Activated CD8-positive, alpha-beta memory T cell treated with anti-CD3 and anti-CD28 coated beads for 48 hours (primary cell): ENCODE measurements at places on chromosomes 7 and 10.

GRCh38 chr10:8245131-8245813, 190.8 kb downstream of the GATA3 start:
- DNase-seq: no peak

GRCh38 chr10:21195252-21195651, 298.1 kb upstream of the NEBL start:
- no peak for DNase-seq

GRCh38 chr10:72658696-72659400, 33.0 kb upstream of the MICU1 start:
- DNase-seq: no peak

DNA sequence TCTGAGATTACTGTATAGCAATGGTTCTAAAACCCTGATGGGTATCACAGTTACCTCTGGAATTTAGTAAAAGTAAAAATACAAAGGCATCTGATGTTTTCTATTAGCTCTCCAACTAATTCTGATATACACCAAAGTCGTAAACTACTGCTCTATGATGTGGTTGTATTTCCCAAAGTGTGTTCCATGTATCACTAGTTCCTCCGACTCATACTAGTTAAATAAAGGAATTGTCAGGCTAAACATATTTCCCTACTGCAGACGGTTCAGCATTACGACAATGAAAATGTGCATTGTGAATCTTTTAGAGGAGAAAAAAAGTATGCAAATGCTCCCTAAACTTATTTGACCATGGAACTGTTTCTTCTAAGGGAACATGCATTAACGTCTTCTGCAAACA, 38.9 kb downstream of the ZNF365 start:
- DNase-seq: no peak

DNA sequence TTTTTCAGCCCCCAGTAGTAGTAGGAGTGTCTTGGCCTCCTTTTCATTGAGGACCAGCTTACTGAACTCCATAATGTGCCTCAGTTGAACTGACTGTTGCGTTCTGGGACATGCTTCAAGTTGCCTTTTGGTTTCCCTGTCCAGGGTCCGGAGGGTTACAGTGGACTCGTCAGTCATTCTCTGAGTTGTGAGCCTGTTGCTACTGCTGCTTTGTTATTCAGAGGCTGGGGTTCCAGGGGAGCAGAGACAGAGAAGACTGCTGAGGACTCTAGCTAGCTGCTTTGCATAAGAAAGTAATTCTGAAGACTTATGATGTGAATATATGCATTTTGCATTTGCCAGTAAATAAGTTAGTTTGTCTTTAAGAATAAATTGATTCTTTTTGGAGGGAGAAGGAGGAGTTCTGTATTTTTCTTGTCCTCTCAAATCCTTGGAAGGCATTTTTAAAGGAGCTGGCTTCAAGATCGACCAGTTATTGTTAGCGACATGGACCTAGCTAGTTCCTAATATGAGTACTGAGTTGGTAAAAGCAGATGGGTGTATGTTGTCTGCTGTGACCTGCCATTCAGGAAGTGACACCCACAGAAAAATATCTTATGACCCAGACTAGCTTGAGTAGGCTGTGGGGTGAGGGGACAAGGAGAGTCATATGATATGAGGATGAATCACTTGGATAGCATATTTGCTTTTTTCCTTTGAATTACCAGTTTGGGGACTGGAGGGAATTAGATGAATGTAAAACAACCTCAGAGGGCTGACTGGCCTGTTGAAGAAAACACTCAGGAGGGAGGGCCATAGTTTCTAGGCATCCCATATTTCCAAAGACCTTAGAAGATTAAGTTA, 8.3 kb downstream of the PI4K2A start:
- DNase-seq: no peak

DNA sequence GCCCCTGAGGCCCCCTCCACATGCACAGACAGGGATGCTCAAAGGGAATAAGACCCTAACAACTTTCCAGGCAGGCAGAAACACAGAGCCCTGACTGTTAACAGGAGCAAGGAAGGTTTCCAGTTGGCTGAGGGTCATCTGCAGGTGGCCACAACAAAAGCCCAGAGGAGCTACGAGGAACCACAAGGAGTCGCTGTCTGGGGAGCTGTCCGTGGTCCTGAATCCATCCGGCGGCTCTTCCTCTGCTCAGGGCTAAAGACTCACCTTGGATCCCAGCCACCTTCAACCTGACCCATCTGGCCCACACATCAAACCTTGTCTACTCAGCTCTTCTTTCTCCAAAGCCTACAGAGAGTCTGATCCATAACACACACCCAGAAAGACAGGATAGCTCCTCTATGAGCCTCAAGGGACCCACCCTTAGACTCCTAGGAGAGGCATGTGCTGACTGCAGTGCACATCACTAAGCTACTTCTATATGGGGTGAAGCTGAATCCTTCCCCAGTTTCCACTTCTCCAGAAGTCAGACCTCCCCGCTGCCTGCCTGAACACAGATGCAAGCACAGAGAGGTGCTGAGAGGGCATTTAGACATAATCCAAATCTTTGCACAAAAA, 104.0 kb downstream of the SLIT1 start:
- peak; percentile 66 for DNase-seq

- no peak for DNase-seq
Observed at GRCh38 chr7:12570168-12570533, 369 bp upstream of the SCIN start.

DNA sequence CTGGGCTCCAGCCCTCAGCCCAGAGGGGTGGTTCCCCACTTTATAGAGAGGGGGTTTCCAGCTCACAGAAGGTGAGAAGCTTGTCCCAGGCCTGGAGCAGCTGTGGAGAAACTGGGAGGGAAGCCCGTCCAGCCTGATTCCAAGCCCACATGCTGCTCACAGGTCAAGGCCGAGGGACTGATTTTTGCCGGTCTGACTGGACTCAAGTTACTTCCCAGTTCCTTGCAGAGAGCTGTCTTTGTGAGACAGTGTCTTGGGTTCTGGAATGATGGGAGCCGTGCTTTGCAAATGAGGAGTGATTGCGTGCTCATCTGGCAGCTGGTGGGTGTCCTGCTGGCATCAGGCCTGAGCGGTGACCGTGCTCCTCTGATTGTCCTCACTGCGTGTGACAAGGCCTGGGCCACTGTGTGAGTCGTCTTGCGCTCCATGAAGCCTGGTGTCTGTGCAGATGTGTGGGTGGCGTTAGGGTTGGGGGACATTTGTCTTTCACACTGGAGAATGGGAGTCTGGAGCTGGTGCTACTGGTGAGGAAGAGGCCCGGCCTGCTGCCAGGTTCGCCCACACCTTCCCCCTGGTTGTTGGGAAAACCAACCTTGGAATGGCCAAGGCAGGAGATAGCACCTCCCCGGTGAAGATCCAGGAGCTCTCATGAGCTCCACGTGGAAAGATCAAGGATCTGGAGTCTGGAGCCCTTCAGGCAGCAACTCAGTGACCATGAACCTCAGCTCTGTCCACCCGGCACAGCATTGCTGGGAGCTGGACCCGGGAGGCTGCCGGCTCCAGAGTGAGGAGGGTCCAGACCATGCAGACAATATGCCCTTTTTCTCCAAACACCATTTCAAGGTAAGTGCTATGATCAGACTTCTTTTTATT, 129.6 kb downstream of the SMURF1 start:
- no peak for DNase-seq

DNA sequence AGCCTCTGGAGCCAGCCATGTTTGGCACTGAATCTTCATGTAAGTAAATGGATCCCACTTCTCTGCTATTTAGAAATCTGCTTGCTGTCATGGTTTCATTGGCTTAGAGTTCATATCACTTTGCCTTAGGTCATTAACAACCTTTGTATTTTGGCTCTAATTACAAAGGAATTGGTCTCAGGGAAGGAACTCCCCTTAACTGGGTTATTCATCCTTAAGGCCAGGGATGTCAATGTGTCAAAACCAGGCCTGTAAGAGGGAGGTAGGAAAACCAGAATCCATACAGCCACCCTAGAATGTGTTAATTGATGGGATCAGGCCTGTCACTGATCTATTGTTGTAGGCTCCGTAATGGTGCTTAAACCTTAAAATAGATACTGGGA, 67.3 kb downstream of the ST7 start:
- no peak for DNase-seq
